ENCODE measurements at places on chromosomes 4 and X.

- no peak for DNase-seq
Observed at GRCh38 chr4:76784237-76784636, 113.7 kb downstream of the SOWAHB start.

DNA sequence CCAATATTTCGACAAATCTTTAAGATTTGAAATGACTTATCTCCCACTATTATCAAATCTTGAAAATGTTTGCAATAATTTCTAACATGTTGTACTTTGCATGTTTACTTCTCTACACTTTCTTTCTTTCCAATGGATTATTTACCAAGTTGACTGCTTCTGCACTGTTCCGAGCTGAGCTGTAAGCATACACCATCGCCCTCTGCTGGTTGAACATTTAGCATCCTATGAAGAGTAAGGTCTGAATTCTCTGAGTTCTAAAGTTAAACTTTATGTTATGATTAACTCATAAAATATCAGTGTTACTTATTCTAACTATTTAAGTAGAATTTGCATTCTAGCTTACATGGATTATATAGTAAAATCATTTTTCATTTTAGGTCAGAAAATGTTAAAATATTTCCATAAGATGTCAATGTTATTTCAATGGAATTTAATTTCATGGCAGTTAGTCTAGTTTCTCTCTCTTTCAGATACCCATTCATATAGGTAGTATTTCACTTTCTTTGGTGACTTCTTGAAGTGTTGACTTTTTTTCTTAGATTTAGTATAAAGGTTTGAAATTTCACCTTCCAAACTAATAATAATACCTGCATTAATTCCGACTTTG, 137.4 kb downstream of the DKK2 start:
- no peak for DNase-seq

DNA sequence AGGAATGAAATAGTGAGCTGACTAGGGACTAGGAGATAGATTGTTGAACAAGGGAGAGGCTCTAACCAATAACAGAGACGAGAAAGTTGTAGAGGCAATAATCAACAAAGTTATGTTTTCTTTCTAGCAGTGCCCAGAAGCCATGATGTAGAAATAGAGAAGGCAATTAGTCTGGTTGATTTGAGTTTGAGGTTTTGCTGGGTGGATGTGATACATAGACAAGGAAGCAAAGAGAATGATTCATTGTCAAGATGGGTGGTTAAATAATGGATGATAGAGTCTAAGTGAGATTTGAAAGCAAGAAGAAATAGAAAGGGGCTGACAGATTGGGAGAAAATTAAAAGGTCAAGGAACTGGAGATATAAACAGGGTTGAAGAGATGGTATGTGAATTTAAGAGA, 11.2 kb downstream of the RBM41 start:
- DNase-seq, result no peak

GRCh38 chrX:131747173-131747572, 203.3 kb downstream of the OR13H1 start:
- no peak for DNase-seq

- no peak for DNase-seq
Observed at GRCh38 chrX:15834053-15834452, 20.6 kb downstream of the AP1S2 start.

DNA sequence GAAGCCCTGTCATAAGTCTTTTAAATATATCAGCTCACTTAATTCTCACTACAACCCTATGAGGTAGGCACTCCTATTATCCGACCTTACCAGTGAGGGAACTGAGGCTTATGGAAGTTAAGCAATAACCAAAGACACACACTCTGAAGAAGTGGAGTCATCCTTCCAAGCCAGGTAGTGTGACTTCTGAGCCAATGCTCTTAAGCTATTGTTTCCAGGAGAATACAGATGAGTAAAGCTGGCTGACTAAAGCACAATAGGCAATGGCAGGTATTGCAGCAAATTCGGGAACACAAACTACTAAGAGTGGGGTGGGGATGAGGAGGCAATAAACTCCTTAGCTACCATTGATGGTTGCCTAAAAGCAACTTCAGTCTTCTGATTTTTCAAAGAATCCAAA, 81.8 kb upstream of the KIT start:
- DNase-seq, result no peak

GRCh38 chr4:144723471-144723870, 77.5 kb downstream of the HHIP start:
- no peak for DNase-seq
